CD8-positive, alpha-beta memory T cell (primary cell): ENCODE measurements at places on chromosomes 11 and 22.

GRCh38 chr11:107549253-107549953 is 16.1 kb downstream of the ALKBH8 start:
- peak; percentile 27 for DNase-seq

- no peak for DNase-seq
Measured at GRCh38 chr11:63552921-63553320, 10.3 kb downstream of the PLAAT2 start.

DNA sequence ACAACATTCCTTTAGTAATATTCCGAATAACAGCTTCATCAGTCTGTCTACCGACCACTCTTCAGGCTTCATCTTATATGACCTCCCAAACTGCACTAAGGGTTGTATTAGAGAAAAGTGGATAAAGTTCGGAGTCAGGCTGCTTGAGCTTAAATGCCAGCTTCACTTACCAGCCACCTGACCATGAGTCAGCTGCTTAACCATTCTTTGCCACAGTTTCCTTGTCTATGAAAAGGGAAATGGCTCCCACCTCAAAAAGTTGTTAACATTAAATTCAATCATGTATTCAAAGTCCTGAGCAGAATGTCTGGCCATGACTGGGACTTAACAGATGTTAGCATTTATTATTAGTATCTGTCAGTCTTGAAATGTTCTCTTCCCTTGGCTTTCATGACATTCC is 20.9 kb downstream of the LIMK2 start:
- DNase-seq, result no peak

DNA sequence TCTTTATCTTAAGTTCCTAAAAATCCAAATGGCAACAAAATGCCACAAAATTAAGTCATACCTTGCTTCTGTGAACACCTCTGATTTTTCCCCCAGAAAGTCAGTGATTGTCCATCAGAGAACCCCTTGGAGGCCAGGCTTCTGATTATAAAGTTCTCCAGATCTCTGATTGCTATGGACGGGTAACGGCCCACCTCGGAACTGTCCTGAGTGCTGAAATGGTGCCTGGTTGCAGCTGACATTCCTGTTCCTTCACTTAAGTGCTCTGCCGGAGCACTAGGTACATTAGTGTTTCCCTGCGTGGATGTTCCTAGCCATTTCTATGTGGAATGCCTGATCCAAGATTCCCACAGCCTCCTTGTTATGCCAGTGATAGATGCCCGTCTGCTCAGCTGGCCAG is 85.0 kb downstream of the CHST1 start:
- no peak for DNase-seq

GRCh38 chr22:33327348-33327860 is 269.2 kb upstream of the SYN3 start:
- DNase-seq, result no peak

DNA sequence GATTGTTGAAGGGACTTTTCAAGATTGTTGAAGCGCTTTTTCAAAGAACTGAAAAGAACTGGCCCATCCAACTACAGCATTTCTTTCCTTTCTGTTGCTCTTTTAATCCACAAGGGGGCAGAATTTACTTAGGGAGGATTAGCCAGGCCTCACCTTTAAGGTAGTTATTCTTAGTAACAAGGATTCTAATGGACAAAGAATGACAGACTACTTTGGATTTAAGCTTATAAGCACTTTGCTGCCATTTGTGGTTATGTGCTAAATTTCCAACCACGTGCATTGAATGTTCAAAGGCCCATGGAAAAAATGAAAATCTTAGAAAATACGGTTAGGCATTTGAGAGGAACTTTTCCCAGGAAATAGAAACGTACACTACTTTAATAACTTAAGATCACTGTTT is 49.5 kb upstream of the HSPA8 start:
- DNase-seq, result peak; percentile 33

GRCh38 chr22:20247010-20247505 is 21.1 kb downstream of the RTN4R start:
- DNase-seq, result no peak

GRCh38 chr11:94272738-94273313 is 31.6 kb upstream of the IZUMO1R start:
- no peak for DNase-seq

DNA sequence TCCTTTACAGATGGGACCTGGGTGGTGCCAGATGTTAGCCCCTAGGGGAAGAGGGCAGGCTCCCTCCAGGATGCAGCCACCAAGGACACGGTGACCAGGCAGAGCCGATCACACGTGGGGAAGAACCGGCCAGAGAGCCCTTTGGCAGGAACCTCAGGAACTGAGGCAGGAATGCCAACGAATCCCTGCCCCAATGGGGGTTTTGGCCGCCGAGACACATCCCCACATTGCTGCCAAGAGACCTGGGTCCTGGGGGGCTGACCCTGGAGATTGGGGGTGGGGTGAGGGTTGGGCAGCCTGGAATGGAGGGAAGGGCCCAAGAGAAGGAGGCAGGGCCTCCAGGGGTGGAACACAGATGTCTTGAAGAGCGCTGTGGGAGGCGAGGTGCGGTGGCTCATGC is 28.7 kb upstream of the LMO1 start:
- no peak for DNase-seq

GRCh38 chr22:47166033-47166404 is 403.6 kb downstream of the TBC1D22A start:
- no peak for DNase-seq

- no peak for DNase-seq
Measured at GRCh38 chr11:77175021-77175842, 47.2 kb downstream of the MYO7A start.

DNA sequence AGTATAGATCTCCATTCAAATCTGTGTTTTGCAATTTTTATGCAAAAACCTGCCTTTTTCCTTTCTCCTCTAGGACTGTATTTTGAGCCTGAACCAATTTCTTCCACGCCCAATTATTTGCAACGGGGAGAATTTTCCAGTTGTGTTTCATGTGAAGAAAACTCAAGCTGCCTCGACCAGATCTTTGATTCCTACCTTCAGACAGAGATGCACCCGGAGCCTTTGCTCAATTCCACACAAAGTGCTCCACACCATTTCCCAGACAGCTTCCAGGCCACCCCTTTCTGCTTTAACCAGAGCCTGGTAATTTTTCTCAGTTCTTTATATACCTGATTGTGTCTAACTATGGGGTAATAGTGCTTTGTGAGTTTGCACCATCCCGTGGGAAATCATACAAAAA is 8.0 kb downstream of the POU2AF3 start:
- DNase-seq, result no peak

DNA sequence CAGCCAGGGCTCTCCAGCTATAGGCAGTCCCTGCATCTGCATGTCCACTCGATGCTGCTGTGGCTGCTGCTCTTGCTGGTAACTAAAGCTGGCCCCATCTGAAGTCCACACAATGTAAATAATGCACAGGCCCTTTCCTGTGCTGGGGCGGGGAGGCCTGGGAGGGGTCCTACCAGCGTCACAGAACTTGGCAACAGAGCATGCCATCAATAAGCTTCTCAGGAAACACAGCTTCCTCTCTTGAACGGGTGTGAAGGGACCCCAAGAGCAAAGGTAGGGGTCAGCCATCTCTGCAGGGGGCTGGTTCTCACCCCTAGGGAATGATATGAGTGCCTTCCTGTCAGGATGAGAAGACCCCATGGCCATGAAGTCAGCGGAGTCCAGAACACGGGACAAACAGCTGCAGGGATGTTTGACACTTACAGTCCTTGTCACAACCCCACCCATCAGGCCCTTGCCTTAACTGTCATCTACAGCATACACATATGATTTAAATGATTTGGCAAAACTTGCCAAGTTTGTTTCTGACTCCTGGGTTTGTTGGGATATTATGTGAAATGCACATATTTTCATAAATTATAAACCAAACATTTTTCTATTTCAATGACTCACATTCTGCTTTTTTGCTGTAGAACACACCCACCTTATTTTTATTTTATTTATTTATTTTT is 39.1 kb upstream of the LYVE1 start:
- DNase-seq, result no peak

DNA sequence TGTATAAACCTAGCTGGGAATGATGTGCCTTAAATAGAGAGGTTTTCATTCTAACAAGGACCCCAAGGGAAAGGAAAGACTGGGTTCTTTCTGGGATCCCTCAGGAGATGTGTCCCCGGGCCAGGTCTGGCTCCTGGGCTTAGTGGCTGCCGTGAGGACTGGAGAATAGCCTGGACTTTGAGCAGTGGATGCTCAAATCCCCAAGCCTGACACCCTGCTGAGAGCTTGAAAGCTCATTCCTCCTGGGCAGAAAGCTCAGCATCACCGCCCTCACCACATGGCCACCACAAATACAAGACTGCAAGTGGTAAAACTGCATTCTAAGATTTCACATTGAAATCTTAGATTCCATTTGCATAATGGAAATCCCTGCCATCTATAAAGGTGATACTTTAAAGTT is 79.4 kb upstream of the NARS2 start:
- no peak for DNase-seq

- DNase-seq, result no peak
Measured at GRCh38 chr11:1235901-1236315, 13.0 kb downstream of the MUC5B start.

DNA sequence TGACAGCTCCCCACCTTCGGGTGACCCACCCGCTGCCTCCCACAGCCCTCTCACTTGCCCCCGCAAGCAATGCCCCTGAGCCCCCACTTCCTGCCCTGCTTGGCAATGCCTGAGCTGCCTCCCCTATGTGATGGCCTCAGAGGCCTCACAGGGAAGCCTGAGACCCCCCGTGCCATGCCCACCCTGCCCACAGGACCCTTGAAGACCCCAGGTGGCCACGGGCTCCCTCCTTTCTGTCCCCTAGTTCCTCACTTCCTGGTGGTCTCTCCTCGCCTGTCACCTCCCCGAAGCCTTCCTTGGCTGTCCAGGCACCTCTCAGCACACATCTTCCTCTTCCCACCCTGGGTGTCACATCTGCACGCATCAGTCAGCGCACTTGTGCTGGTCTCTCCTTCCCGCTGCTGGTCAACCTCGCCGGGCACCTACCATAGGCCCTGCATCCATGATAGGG is 90.5 kb downstream of the BRD1 start:
- DNase-seq, result no peak

DNA sequence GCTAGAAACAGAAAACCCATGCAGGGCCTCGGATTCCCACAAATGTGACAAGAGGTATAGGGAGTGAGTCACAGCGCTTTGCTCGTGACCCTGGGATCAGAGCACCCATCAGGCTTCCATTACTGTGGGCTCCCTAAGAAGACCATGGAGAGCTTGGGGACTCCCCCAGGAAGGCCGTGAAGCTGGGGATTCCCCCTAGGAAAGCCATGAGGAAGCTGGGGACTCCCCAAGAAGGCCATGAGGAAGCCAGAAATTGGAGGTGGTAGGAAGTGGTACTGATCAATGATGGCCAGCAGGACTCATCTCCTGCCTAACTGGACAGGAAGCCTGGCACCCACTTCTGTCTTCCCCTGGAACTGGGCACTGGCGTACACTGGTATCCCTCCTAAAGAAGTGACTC is 10.1 kb upstream of the DCPS start:
- DNase-seq, result no peak

DNA sequence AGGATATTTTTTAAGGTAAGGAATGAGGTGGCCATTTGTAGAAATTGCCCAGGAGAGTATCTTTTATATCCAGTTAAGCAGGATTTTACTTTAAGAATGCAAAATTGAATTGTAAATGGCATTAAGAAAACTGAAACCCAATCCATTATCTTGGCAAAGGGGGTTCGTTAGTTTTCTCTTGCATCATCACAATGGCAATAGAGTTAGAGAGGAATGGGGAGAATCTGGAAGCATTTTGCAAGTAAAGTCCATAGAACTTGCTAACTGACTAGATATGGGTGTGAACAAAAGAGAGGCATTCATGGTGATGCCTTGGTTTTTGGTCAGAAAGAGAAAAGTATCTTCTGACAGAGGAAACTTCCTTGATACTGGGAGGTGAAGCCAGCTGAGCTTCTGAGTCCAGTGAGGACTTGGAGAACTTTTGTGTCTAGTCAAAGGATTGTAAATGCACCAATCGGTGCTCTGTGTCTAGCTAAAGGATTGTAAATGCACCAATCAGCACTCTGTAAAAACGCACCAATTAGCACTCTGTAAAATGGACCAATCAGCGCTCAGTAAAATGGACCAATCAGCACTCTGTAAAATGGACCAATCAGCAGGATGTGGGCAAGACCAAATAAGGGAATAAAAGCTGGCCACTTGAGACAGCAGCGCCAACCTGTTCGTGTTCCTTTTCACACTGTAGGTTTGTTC is 3.6 kb upstream of the CCDC117 start:
- no peak for DNase-seq

DNA sequence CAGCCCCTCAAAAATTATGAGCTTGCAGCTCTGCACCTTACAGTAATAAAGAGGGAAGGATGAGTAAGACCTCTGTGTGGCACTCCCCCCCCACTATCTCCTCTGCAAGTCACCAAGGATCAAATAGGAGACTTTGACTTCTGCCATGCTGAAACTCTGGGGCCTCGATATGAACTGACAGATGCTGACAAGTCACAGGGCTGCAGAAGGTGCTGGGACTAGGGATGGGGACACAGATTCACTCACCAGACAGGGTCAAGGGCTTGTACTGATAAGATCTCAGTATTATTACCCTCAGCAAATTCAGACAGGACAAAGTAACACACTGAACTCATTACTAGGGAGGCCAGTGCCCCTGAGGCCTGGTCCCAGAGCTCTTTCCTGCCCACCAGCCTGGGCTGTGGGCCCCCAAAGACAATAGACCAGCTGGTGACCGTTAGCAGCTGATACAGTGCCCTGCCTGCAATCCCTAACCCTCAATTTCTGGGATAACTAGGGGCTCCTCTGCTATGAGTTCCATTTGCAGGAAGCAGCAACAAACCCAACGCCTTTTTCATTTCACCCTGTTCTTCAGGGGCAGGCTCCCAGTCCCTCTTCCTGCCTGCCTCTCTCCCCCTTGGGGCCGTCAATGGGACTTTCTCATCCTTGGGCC is 20.1 kb downstream of the TMPRSS13 start:
- no peak for DNase-seq

DNA sequence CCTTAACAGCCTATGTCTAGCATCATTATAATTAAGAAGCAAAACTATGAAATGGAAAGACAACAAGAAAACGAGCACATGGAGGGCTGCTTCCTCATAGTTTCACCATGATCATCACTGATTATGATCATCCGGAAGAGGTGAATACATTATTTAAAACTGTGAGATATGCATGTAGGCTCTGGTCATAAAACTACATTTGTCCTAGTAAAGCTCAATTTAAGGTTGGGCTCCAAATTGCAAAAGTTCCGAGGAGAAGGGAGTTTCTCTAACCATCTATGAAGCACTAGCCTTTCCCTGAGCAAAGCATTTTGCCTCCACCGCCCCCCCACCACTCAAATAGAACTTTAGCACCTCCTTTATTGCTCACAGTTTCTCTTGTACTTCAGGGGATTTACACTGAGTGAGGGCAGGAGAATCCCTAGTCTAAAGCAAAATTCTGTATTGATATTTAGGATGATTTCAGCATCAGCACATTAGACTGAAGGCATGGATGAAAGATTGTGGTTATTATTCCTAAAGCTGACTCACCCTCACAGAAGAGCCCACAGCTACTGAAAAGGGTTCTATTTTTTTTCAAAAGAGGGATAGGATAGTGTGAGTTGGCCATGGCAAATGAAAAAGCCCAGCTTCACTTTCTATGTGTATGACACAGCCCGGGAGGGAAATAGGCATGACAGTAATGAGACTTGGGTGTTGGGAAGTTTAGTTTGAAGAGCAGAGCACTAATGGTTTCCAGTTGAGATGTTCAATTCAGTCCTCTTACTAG is 203.4 kb downstream of the CADM1 start:
- DNase-seq, result no peak

- no peak for DNase-seq
Measured at GRCh38 chr11:35014346-35014745, 97.9 kb downstream of the PDHX start.

GRCh38 chr11:9741260-9741659 is 77.4 kb downstream of the SWAP70 start:
- DNase-seq, result no peak
